ENCODE measurements at places on chromosomes 7 and 10. TPM values are rescaled to one million over a fixed set of nuclear protein-coding genes. Genes with fewer than 3 reads are reported as not detected.

Gene AKR1C1
- 3.7 TPM for total RNA-seq

Gene NPC1L1
- total RNA-seq = not detected

Gene RGR
- 1.9 TPM for total RNA-seq

Gene NACAD
- total RNA-seq = 0.39 TPM

Gene PAX4
- not detected for total RNA-seq

Gene DDX56
- total RNA-seq = 67.5 TPM

Gene GIMAP4
- total RNA-seq = not detected

Gene DNMBP
- total RNA-seq = 26.7 TPM

Gene ASAH2
- total RNA-seq = 2.0 TPM

Gene ARID5B
- total RNA-seq = 1.8 TPM

Gene ANKRD22
- total RNA-seq = not detected

Gene HMX2
- total RNA-seq = 0.21 TPM

Gene AKR1D1
- total RNA-seq = 0.28 TPM

Gene SYCE1
- total RNA-seq = not detected

Gene TEX47
- not detected for total RNA-seq

Gene PRLHR
- not detected for total RNA-seq

Gene PTF1A
- not detected for total RNA-seq

Gene KBTBD2
- 31.2 TPM for total RNA-seq

Gene SPDYE16
- total RNA-seq = not detected

Gene GHRHR
- total RNA-seq = not detected

Gene RTKN2
- total RNA-seq = 65.9 TPM

Gene MET
- total RNA-seq = 7.0 TPM

Gene TUBAL3
- not detected for total RNA-seq

Gene H2BK1
- not detected for total RNA-seq
